Stimulated activated CD4-positive, alpha-beta T cell treated with anti-CD3 and anti-CD28 coated beads, Interleukin-2, amount 100 ng/mL, for 24 hours (primary cell): ENCODE measurements at places on chromosomes 16 and 17.

- DNase-seq: no peak
Measured at GRCh38 chr17:17425591-17425990, 51.2 kb upstream of the MED9 start.

DNA sequence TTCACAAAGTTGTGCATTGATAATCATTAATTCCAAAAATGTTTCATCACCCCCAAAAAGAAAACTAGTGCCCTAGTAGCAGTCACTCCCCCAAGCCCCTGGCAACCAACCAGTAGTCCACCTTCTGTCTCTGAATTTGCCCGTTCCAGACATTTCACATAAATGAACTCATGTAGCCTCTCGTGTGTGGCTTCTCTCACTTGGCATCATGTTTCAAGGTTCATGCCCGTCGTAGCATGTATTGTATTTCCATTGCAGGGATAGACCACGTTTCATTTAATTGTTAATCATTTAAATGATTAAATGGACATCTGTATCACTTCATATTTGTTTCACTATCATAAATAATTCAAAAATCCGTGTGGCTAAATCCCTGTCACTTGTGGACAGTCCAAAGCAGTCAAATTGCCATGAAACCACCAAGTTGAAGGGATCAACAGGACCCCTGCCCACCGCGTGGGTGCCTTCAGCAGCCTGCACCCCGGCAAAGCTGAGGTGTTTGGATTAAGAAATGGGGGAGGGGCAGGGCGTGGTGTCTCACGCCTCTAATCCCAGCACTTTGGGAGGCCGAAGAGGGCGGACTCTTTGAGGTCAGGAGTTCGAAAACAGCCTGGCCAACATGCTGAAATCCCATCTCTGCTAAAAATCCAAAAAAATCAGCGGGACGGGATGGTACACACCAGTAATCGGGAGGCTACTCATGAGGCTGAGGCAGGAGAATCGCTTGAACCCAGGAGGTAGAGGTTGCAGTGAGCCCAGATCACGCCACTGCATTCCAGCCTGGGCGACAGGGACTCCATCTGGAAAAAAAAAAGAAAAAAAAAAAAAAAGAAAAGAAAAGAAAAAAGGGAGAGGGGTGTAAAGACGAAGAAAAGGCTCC is 8.7 kb upstream of the FLYWCH2 start:
- DNase-seq: no peak

- DNase-seq: no peak
Measured at GRCh38 chr16:49972280-49972679, 52.7 kb upstream of the CNEP1R1 start.

DNA sequence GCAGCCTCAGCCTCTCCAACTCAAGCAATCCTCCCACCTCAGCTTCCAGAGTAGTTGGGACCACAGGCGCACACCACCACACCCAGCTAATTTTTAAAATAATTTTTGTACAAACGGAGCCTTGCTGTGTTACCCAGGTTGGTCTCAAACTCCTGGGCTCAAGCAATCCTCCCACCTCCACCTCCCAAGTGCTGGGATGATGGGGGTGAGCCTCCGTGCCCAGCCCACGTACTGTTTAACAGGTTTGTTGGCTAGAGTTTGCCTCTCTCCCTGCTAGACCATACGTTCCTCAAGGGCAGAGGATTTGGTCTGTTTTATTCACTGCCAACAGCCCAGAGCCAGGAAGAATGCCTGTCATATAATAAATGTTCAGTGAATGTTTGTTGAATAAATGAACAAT is 26.6 kb downstream of the SOCS1 start:
- no peak for DNase-seq

- no peak for DNase-seq
Measured at GRCh38 chr17:60087882-60088669, 9.4 kb upstream of the HEATR6 start.

DNA sequence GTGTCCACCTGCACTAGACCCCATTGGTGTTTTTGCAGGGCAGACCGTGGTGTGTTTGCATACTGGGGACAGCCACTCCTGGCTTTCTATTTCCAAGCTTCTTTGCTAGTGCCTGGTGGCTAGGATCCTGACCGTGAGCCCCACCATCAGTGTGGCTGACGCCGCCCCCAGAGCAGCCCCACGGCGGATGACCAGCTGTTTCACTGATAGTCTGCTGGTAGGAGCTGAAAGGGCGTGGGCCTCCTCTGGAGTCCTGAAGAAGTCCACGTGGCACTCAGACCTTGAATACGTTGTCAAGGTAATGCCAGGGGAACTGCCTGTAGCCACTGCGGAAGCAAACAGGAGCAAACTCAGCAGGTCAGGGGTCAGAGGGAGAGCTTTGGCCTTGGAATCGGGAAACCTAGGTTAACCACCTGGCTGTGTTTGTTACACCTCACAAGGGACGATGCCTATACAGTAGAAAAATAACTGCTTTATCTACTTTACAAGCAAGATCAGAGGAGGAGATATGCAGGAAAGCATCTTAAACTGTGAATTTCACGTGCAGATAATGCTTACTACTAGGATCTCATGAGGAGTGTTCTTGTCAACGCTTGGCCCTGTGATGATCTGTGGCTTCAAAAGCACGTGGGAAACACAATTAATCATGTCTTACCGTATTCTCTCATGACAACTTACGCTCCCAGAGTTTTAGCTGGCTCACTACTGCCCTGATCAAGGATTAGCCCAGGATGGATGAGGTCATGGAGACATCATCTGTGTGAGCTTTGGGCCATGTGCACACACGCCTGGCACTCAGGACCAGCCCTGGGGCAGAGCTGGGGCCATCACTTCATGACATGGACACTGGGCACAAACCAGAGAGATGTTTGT is 30.3 kb downstream of the ALDH3A2 start:
- DNase-seq: no peak

DNA sequence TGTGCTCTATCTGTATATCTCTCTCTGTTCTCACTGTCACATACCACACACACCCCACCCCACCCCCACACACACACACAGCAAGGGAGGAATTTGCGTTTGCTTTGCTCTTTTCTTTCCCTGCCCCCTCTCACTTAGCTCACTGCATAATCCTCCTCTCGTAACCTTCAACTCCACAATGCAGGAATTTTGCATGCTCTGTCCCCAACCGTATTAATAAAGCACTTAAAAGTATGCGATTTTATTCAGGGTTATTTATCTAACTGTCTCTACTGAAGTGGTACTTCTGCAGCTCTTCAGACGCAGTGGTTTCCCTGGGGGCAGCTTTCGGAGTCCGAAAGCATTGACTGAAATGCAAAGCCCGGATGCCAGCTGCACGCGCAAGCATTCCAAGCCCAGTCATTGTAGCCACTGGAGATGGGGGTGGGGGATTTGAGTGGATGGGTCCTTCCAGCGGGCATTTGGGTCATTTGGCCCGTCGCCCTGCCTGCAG is 105.4 kb upstream of the RBFOX1 start:
- DNase-seq: no peak

GRCh38 chr16:11100239-11100750 is 155.7 kb downstream of the SOCS1 start:
- peak; percentile 71 for DNase-seq

- no peak for DNase-seq
Measured at GRCh38 chr17:43641416-43641815, 20.3 kb downstream of the MEOX1 start.

- peak; percentile 43 for DNase-seq
Measured at GRCh38 chr16:88649924-88650748, 717 bp downstream of the CYBA start.

- DNase-seq: no peak
Measured at GRCh38 chr16:23700509-23700908, 12.5 kb downstream of the ERN2 start.

DNA sequence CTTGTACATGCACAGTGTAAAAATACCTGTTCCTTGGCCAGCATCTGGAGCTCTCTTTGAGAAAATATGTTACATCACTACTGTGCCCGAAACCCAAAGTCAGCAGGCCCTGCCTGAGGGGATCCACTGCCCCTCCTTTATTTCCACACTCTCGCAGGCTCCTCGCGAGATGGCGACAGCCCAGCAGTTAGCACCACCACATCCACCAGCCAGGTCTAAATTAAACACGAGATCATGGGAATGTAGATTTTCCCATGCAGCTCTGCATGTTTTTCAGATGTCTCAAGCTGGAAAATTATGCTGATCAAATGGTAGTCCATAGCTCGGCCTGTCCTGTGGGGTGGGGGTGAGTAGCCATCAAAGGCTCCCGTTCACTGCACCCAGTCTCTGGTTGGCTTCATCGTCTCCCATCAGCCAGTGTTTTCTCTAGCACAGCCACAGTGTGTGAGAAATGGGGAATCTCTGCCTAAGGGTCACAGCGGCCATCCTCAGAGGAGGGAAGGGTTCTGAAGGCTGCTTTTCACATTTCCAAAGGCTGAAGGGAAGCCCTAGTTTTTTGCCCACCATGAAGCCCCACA is 34.7 kb downstream of the EPN2 start:
- DNase-seq: no peak

GRCh38 chr17:61230972-61231820 is 168.4 kb upstream of the TBX2 start:
- DNase-seq: no peak

DNA sequence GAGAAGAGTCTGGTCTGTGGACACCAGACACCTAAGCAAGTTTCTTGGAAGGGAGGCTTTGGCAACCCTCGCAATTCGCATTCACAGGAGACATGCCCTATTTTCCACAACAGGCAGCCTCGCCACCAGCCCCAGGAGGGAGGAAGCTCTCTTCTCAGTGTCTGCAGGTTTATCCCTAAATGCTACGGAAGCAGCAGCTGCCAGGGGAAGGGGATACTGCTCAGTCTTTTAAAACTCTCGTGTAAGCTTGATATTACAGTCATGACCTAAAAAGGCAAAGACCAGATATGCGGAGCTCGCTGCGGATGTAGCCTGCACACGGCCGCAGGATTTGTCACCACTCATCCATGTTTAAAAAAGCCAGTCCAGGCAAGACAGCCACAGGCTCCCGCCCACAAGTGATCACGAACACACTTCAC is 159.2 kb upstream of the RPH3AL start:
- DNase-seq: no peak

- DNase-seq: no peak
Measured at GRCh38 chr17:880443-881269, 98.5 kb downstream of the MRM3 start.

DNA sequence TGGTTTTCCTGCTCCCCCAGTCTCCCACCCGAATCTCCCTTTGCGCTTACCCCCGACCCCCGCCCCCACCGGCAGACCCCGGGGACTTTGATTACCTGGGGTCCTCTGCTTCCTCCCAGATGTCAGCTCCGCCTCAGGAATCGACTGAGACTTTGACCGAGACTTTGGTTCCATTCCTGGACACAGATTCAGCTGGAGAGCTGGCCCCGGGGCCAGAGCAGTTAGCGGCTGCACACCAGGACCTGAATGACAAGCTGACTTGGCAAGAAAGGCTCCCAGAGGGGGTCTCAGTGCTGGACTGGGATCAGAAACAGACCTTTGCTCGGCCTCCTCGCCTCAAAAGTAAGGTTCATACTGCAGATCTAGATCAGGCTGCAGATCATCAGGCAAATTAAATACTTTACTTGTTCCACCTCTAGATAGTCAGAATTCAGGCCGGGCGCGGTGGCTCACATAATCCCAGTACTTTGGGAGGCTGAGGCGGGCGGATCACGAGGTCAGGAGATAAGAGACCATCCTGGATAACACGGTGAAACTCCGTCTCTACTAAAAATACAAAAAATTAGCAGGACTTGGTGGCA is 60.3 kb upstream of the FBXO47 start:
- no peak for DNase-seq
